ENCODE measurements at places on chromosomes 16 and 17.

- DNase-seq = peak; percentile 71
Observed at GRCh38 chr17:78366109-78366848, 6.4 kb upstream of the SOCS3 start.

DNA sequence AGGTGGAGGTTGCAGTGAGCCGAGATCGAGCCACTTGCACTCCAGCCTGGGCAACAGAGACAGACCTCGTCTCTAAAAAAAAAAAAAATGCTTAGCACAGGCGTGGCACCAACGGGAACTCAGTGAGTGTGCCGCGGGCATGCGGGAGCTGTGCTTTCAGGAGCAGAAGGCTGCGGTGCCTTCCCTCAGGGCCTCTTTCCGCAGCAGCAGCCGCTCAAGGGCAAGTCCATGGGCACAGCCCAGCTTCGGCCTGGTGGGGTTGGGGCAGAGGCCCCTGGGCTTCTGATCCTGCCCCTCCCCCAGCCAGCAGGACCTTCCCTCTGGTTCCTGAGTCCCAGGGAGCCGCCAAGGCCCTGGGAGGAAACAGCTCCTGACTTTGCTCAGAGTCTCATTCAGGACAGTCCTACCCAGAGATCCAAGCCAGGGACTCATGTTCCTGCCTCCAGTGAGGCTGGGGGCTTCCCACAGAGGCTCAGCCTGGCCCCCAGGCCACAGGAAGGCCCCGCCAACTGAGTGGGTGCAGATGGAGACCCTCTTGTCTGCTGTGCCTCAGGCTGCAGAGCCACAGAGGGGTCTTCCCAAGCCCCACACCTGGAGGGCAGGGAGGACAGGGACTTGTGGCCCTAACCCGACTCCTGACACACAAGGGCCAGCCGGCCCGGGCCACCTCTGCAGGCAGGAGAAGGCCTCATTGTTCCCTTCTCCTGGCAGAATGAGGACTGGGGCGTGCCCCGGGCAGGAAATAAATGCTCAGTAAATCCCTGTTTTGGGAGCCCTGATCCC is 3.3 kb upstream of the ZG16B start:
- peak; percentile 30 for DNase-seq

DNA sequence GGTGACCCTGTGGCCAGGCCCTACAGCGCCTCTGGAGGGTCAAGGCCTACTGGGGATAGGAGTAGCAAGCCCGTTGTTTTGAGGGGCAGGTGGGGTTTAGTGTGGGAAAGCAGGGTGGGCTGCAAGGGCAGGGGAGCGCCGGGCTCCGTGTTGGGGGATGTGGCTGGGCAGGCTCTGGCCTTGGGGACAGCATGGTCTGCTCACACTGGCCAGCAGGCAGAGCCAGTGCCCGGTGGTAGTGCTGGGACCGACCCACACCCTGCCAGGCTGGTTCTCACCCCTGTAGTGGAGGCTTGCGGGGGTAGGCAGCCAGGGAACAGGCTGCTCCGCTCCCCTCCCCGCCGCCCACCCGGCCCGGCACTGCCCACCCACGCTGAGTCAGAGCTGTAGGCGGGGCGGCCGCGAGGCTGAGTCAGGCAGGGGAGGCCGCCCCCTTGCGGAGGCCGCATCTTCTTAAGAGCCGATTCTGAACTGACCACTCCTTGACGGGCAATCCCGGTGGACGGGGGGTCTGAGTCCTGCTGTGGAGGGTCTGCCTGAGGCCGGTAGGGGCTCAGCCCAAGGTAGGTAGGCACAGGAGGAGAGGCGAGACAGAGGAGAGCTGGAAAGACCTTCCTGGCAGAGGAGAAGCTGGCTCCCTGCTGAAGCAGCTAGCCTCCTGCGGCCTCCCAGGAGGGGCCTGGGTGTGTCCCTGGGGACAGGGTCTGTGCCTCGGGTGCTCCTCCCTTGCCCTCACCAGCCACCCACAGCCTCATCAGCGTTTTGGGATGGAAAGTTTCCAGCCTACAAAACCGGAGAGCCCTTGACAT is 62.4 kb downstream of the BAIAP2 start:
- DNase-seq = peak; percentile 86

DNA sequence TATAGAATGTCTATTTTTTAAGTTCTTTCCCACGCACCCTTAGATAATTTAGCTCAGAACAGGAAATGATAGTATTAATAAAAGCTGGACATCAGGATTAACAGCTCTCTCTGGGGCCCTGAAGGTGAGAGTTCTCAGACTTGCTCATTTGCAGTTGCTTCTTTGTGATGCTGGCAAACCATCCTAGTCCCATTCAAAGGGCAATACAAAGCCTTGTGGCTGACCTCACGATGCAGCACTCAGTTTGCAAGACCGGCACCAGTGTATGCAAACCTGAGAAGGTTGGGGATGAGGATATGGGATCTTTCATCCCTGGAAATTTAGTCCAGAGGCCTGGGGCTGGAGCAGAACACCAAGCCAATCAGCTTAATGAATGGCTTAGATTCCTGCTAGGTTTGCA is 29.3 kb downstream of the STH start:
- no peak for DNase-seq
